Stimulated activated CD4-positive, alpha-beta T cell treated with anti-CD3 and anti-CD28 coated beads, Interleukin-12 subunit alpha, Interleukin-12 subunit beta, amount 100 ng/mL, for 24 hours (primary cell): ENCODE measurements at places on chromosomes 4 and X.

DNA sequence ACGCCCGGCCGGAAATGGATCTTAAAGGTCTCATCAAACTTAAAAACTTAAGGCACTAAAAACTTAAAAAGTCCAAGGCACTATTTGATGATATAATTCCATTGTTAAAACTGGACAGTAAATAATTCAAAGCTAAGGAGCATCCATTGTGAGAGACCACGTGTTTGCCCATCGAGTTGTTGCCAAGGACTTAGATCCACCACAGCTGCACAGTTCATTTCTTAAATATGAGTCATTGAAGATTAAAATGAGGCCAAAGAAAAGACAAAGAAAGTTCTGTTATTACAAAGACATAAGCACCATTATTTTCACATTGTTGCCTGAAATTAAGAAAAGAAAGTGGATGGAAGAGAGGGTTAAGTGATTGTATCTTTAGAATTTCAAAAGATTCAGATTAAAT lies 411.5 kb upstream of the FTHL17 start:
- DNase-seq, result no peak

DNA sequence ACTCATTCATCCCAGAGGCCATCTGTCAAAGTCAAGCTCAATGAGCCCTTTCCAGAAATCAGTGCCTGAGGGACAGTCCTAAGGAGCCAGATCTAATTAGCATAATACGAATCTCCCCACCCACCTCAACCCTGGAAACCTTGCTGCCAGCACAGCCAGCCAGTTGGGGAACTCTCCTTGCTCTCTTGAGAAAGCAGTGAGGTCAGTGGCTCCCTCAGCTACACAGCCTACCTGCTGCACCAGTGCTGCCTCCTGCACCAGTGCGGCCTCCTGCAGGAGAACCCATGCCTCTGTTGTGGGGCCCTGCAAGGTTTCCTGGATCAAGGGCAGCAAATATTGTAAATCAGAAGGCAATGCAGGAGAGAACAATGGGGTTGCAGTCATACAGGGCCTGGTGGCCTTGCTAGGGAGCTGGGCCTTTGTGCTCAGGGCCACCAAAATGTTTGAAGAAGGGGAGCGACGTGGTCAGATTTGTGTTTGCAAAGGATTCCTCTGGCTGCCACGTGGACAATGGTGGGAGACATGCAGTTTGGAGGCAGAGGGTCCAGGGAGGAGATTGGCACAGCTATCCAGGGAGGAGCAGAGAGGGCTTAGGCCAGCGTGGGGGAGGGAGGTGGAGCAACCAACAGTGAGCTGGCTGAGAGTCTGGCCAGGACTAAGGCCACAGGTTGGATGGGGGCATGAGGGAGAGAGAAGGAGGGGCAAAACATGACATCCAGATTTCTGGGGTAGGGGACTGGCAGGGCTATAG lies 124.3 kb upstream of the MAMLD1 start:
- no peak for DNase-seq

DNA sequence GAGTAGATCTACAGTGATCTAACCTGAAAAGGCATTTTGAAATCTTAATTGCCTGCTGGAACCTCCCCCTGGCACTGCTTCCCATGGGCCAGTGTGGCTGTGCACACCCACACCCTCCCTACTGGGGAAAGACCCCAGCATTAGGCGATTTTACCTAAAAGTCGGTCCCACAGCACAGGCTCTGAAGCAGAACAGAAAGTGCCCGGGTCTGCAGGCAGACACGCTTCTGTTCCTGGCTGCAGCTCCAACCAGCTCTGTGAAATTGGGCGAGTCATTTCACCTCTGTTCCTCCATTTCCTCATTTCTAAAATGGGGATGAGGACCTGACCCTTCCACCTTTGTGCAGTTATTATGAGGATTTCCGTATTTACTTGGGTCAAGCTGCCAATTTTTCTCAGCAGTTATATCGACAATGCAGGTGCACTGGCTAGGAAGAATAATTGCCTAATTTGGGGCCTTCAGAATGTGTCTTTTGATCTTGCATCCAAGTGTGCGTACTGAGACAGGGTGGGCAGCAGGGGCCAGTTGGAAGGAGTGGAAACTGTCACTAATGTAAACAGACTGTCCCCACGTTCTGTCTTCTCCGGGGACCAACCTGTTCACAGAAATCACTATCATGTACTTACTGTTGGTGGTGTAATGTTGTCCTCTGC lies 7.1 kb downstream of the KLF3 start:
- no peak for DNase-seq

GRCh38 chrX:8607326-8607725 lies 124.6 kb downstream of the ANOS1 start:
- no peak for DNase-seq

DNA sequence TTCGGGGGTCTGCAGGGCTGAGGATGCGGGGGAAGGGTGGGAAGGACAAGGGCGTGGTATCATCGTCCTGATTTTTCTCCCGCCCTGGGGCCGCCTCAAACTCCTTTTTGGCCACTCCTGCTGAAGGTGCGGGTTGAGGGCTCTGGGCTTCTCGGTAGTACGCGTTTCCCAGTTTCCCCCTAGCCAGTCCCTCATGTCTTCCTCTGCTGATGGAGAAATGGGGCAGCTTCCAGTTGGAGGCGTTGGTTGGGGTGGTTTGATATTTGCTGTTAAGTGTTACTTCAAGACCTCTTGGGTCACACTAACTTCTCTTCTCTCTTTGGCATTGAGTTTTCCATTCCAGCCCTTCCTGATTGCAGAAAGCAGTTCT lies 482 bp downstream of the GSTCD start:
- no peak for DNase-seq

GRCh38 chrX:71606536-71607216 lies 11.6 kb downstream of the CXCR3 start:
- DNase-seq, result no peak

GRCh38 chr4:41949531-41949930 lies 14.3 kb downstream of the TMEM33 start:
- no peak for DNase-seq

DNA sequence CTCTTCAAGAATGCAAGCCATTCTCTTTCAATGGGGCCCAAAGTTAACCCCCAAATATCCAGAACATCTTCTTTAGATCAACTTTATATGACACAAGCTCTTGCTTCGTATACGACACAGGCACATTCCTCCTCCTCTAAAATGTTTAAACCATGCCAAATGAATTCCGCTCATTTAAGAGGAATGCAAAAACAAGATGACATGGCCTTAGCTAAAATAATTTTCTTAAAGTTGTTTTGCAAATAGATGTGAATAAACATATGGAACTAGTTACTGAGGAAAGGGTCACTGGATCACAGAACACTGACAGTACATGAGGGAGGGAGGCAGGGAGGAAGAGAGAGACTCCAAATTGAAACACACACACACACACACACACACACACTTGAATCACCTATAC lies 97.4 kb downstream of the RASL11B start:
- DNase-seq, result no peak

- DNase-seq, result no peak
These were observed 1.2 kb downstream of the HHIP start for GRCh38 chr4:144647095-144647561.

GRCh38 chrX:111262086-111262485 lies 8.2 kb downstream of the CAPN6 start:
- DNase-seq, result no peak

- no peak for DNase-seq
These were observed 49.8 kb downstream of the SMPX start for GRCh38 chrX:21708116-21708515.

DNA sequence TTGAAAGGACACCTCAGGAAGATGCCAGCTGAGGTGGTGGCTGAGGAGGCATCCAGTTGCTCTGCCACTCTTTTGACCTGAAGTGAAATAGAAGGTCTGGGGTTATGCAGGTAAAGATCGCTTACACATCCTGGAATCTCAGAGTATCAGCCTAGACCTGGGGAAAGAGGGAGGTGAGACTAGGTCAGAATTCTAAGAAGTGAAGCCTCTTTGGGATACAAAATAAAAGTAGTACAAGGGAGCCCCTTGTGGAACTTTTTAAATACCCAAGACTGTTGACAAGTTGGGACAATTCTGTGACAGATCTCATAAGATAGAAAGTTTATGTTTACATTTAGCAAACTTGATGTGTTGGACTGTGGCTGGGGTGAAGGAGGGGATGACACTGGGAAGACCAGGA lies 263.1 kb downstream of the SPRY1 start:
- DNase-seq, result no peak

DNA sequence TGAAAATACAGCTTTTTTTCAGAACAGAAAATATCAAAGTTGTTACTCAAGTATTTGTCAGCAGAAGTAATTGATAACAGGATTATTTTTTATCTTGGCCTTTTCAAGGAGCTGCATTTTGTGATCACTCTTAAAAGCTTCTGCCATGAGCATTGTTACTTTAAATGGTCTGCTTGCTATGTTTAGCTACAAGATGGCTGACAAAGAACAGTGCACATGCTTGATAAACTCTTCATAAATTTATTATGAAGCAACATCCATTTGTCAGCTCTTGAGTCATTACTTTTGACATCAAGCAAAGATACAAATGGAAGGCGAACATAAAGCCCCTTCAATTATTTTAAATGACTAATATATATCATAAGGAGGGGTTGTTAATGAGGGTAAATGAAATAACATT lies 205.4 kb upstream of the RPS6KA3 start:
- DNase-seq, result no peak

GRCh38 chr4:1516261-1516660 lies 110.0 kb upstream of the NKX1-1 start:
- no peak for DNase-seq

DNA sequence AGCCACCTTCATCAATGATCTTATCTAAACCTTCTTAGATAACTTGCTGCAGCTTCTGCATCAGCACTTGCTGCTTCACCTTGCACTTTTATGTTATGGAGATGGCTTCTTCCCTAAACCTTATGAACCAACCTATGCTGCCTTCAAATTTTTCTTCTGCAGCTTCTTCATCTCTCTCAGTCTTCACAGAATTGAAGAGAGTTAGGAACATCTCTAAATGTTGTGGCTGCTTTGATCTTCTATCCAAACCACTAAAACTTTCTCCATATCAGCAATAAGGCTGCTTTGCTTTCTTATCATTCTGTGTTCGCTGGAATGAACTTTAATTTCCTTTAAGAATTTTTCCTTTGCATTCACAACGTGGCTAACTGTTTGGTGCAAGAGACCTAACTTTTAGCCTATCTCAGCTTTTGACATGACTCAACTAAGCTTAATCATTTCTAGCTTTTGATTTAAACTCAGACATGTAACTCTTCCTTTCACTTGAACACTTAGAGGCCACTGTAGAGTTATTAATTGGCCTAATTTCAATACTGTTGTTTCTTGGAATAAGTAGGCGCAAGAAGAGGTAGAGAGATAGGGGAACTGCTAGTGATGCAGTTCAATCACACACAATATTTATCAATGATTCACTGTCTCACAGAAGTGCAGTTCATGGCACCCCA lies 36.1 kb upstream of the CORIN start:
- no peak for DNase-seq

- no peak for DNase-seq
These were observed 145.9 kb downstream of the CPE start for GRCh38 chr4:165524532-165525190.

GRCh38 chrX:2583194-2584162 lies 82.7 kb upstream of the DHRSX start:
- DNase-seq, result no peak

DNA sequence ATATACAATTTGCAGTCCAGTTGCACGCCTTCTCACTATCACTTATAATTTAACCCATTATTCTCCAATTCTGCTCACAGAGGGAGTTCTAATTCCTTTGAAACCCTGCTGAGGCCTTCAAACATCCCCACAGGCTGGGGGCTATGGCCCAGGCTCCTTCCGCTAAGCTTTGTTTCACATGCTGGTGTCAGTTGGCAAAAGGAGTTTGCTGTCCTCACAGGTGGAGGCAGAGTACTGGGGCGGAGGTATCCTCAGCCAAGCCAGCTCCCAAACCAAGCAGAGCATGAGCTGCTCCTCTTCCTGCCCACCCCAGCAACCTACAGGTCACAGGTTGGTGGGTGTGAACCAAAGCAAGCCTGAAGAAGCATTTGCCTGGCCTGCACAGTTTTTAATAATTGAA lies 21.5 kb downstream of the BTC start:
- DNase-seq, result no peak

GRCh38 chr4:9895333-9895705 lies 113.9 kb downstream of the DRD5 start:
- DNase-seq, result no peak

GRCh38 chr4:6308899-6309643 lies 39.4 kb downstream of the WFS1 start:
- DNase-seq, result no peak

GRCh38 chrX:119238557-119238956 lies 2.5 kb downstream of the PGRMC1 start:
- no peak for DNase-seq

DNA sequence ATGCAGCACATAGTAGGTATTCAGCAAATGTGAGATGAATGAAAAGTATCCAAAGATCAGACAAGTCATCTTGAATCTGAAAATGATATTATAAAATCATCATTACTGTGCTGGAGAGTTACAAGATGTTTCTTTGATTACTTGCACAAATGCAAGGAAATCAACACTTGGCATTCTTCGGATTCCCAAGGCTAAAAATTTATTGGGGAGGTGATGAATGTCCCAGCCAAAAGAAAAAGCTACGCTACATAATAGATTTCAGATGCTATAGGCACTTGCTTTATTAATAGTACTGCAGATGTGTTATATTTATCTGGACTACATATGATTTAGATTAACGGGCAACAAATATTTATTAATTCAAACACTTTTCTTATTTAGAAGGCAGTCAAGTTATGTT lies 286.7 kb upstream of the TENM3 start:
- no peak for DNase-seq

DNA sequence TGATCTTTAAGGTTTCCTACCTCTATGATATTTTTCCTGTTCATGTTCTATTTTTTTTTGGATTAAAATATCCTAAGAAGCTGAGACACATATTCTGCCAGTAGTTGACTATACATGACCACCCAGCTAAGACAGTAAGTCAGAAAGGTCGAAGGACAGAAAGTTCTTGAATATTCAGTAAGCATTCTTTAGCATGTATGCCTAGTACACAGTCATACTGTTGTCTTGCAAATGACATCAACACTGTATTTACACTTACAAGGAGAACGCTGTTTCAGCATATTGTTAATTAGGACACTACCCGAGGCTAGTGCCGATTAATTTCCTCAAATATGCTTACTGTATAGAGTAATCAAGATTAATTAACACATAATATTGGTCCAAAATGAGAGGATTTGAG lies 300.6 kb downstream of the STIM2 start:
- DNase-seq, result no peak

GRCh38 chr4:125505621-125506020 lies 190.9 kb downstream of the FAT4 start:
- no peak for DNase-seq

DNA sequence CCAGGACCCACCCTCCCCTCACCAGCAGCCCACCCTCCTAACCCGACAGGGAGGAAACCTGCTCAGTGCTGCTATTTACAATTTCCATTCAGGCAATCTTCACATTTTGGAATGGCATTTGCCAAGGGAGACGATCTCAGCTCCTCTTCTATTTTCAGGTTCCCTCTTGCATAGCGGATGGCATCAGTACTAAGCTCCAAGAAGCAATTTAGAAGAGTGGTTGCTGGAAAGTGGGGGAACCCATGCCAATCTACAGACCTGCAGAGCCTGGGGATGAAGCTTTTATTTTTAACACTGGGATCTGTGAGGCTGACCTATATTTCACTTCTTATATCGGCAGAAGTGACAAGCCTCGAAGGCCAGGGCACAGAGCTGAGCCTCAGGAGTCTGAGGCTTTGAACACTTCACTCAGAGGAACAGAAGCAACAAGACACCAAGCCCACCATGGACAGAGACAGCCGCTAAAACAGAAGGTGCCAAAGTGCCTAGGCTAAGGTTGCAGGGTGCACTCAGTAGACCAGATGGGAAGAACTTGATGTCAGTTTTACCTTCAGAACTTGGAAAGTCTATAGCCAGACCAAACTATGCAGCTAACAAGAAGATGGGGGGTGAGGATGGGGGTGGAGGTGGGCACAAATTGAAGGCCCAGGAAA lies 44.0 kb downstream of the SCD5 start:
- DNase-seq, result no peak
